ENCODE measurements at places on chromosomes 7 and 10. TPM values are rescaled to one million over a fixed set of nuclear protein-coding genes. Genes with fewer than 3 reads are reported as not detected.

DNA sequence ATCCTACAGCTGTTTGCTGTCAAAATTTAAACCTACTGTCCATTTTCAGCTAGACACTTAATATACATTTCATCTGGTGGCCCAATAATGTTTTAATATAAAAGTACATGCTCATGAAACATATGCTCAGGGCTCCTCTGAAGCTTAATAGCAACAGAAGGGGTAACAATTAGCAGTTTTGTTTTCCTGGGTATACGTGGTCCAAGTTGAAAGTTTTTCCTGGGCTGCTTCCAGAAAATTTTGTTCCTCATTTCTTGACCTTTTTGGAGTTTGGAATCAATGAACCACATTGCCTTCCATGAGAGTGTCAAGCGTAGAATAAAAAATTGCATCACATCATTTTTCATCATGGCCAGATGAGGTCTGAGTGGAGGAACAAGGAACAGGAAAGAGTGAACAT, 537.3 kb upstream of the MGMT start:
- no peak for DNase-seq

- no peak for DNase-seq
These were observed 78.2 kb downstream of the RAB11FIP2 start for GRCh38 chr10:117968354-117969182.

- DNase-seq, result no peak
These were observed 42.1 kb downstream of the EBF3 start for GRCh38 chr10:129921801-129922597.

RPEL1 gene
- total RNA-seq, result 0.17 TPM

TRIM74 gene
- 0.51 TPM for total RNA-seq

All from dermis blood vessel endothelial cell (primary cell).